Thymus (tissue), 14 donors: ENCODE measurements at places on chromosomes 11 and 22. TPM values are rescaled to one million over a fixed set of nuclear protein-coding genes. Genes with fewer than 3 reads are reported as not detected.

DNA sequence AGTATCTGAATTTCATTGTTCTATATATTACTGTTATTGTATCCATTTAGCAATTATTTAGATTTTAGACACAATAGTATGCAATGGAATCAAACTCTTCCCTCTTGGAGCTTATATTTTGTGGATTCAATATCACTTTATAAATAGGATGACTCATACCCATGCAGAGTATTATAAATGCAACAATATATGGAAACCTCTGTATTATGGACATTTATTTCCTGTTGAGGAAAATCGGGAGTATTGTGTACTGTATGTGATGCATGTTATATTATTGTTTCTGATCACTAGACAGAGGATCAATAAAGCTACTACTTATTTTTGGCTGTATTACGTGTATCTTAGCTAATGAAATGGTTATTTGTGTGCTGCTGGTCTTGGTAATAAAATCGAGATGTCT lies 770 bp downstream of the METTL15 start:
- H3K36me3 ChIP-seq, result no peaks in the 10 kb centered on the region
- no peak for DNase-seq
- peak overlapping the region; percentile 90 for H3K27ac ChIP-seq
- peaks cover 9% of the 10 kb centered on the region for H3K4me1 ChIP-seq

- H3K27me3 ChIP-seq, result no peaks in the 10 kb centered on the region
- H3K27ac ChIP-seq, result no peak overlapping the region
- peaks cover 63% of the 10 kb centered on the region for H3K36me3 ChIP-seq
Observed at GRCh38 chr11:68186061-68186460, 27.0 kb downstream of the KMT5B start.

- H3K27me3 ChIP-seq, result no peaks in the 10 kb centered on the region
- peak overlapping the region; percentile 72 for H3K27ac ChIP-seq
- peaks cover 98% of the 10 kb centered on the region for H3K4me1 ChIP-seq
- H3K36me3 ChIP-seq, result no peaks in the 10 kb centered on the region
- no peak overlapping the region for H3K4me3 ChIP-seq
Observed at GRCh38 chr11:128732471-128733277, 38.8 kb downstream of the FLI1 start.

APOL2 gene
- total RNA-seq, result 25.3 TPM

SMTNL1 gene
- 0.05 TPM for total RNA-seq

RFPL3 gene
- total RNA-seq, result not detected

FZD4 gene
- total RNA-seq, result 3.4 TPM
